ENCODE measurements at places on chromosomes 2 and 18. TPM values are rescaled to one million over a fixed set of nuclear protein-coding genes. Genes with fewer than 3 reads are reported as not detected.

Gene LDAH
- 18.3 TPM for total RNA-seq

GRCh38 chr18:23155537-23155936 lies 20.3 kb downstream of the CABLES1 start:
- DNase-seq: no peak

GRCh38 chr18:62331581-62332356 lies 6.7 kb downstream of the TNFRSF11A start:
- peak; percentile 66 for DNase-seq

DNA sequence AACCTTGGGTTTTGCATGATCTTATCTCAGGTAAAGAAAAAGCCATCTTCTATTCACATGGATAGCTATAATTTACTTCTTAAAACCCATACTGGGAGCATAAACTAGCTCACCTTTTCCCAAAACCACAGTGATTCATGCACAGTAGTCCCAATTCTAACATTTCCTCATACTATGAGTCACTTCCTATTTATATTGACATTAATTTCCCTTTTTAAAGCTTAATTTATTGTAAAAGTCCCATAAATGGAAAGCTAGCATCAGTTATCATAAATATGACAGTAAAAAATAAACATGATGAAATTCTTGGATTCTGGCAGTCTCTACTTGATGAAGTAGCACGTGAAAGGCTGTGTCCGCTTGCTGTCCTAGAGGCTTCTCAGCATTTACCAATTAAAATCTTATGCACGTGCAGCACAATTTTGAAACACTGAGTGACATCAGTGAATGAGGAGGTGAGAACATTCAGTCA lies 180.1 kb downstream of the CDH2 start:
- DNase-seq: no peak

DNA sequence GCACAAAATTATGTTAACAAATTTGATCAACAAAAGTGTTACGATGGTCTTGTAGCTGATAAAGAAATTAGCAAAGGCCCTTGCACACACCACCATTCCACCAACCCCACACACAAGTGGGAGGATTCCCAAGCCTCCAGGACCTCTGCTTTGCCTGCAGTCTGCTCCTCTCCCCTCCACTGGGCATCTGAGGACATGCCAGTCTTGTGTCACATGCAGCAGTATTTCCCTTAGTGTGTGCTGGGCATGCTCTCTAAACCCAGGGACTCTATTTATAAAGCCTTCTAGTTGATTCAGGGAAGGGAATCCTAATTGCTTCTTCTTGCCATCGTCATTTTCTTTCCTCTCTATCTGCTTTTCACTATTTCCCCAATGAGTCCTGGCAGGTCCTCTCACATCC lies 53.3 kb downstream of the KCTD18 start:
- no peak for DNase-seq
